ENCODE measurements at places on chromosomes 13 and 19. TPM values are rescaled to one million over a fixed set of nuclear protein-coding genes. Genes with fewer than 3 reads are reported as not detected.

GNA15 gene
- 3.6 TPM for total RNA-seq

FLT1 gene
- 26.6 TPM for total RNA-seq

FCHO1 gene
- total RNA-seq, result 15.6 TPM

PPP2R1A gene
- total RNA-seq, result 289 TPM

NR1H2 gene
- total RNA-seq, result 96.6 TPM

IGFL3 gene
- not detected for total RNA-seq

USHBP1 gene
- total RNA-seq, result 2.0 TPM

ZNF112 gene
- 7.6 TPM for total RNA-seq

IGFL1 gene
- not detected for total RNA-seq

PIAS4 gene
- total RNA-seq, result 89.1 TPM

CD37 gene
- 16.2 TPM for total RNA-seq

SIGLEC10 gene
- total RNA-seq, result 0.87 TPM

ENOX1 gene
- 11.5 TPM for total RNA-seq

CD22 gene
- 15.0 TPM for total RNA-seq

MYO16 gene
- total RNA-seq, result 4.0 TPM

LAMP1 gene
- 177 TPM for total RNA-seq

F7 gene
- 4.9 TPM for total RNA-seq

METTL21C gene
- 0.25 TPM for total RNA-seq

ACP7 gene
- total RNA-seq, result not detected

Measured in testis (tissue), 5 donors.